T-helper 2 cell treated with Interferon-gamma antibody and Interleukin-4, amounts not matched to agents 5 μg/mL and 100 μg/mL, for 36 hours (primary cell): ENCODE measurements at places on chromosomes 4 and X.

DNA sequence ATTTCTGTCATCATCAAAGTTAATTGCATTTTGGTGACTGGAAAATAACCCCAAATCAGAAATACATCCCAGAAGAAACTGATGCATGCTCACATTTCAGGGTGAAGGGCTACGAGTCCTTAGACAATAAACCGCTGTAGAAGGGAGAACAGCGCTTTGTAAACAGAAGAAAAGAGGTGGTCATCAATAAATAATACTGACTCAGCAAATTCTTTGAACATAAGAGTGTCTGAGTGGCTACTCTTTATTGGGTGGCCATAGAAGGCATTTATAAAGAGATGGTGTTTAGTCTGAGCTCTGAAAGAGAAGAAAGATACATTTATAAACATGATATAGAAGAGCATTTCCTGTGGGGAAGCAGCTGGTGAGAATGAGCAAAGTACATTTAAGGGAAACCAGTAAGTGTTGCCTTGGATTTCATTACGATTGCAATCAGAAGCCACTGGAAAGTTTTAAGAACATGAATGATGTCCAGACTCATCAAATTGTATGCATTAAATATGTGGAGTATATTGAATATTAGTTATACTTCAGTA is 246.9 kb upstream of the GIMD1 start:
- H3K4me1 ChIP-seq: no peaks in the 10 kb centered on the region
- no peaks in the 10 kb centered on the region for H3K36me3 ChIP-seq
- no peaks in the 10 kb centered on the region for H3K27me3 ChIP-seq
- H3K27ac ChIP-seq: no peak overlapping the region
- H3K4me3 ChIP-seq: no peak overlapping the region

DNA sequence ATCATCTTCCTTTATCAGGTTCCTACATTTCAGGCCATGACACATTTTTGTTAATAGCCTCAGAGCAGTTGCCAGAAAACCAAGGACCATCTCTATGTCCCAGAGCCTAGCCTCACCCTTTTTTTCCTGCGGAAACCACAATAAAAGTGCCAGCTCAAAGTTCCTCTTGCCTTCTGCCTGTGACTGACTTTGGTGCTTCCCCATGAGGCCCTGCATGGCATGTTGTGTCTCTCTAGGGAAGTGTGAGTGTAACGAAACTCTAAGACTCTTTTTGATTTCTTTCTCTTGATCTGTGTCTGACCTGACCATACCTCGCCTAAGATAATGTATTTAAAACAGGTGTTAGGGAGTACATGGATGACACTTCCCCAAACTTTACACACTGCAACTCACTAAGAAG is 642.3 kb upstream of the BOD1L1 start:
- H3K27me3 ChIP-seq: no peaks in the 10 kb centered on the region
- DNase-seq: no peak
- no peak overlapping the region for H3K4me3 ChIP-seq
- H3K36me3 ChIP-seq: no peaks in the 10 kb centered on the region

DNA sequence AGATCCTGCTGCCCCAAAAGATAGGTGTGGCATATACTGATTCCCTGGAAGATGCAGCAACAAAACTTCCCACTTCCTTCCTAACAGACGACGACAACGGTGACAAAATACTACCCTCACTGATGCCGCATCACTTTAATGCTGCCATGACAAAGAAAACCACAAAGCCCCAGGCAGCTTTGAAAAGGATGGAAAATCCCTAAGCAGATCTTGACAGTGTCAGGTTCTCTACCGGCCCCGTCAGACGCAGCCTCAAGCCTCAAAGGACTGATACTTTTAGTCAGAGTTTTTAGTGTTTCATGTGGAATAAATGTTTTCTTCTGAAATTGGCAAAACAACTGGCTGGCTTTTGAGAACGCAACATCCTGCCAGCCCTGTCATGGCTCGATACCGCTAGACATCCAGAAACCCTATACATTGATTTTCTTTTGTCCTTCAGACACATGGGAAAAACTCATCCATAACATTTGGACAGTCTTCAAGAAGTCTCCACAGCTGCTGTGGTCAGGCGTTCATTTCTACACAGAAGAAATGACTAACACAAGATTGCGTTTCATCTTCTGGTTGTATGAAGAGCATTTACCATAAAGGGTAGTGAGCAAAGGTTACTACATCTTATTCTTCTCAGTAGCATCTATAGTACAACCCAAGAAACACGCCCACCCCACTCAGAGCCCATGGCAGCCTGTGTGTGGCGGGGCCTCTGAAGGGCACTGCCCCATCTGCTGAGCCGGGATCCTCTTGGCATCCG is 60.1 kb downstream of the GATB start:
- H3K4me1 ChIP-seq: no peaks in the 10 kb centered on the region
- H3K4me3 ChIP-seq: no peak overlapping the region
- H3K27ac ChIP-seq: no peak overlapping the region
- DNase-seq: peak; percentile 21
- no peaks in the 10 kb centered on the region for H3K27me3 ChIP-seq

DNA sequence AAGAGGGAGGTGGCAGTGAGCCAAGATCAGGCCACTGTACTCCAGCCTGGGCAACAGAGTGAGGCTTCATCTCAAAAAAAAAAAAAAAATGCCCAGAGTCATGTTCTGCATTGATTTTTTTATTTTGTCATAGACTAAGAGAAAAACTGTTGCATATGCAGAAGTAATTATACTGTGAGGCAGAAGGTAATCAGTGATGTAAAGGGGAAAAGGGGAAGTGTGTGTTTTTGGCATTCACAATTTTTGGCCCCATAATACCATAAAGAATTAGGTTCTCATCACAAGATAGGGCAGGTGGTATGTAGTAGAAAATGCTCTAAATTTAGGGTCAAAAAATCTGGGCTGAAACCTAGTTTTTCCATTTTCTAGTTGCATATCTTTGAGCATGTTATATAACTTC is 47.3 kb upstream of the GAB1 start:
- H3K4me1 ChIP-seq: no peaks in the 10 kb centered on the region
- H3K4me3 ChIP-seq: no peak overlapping the region
- H3K27me3 ChIP-seq: no peaks in the 10 kb centered on the region
- H3K27ac ChIP-seq: no peak overlapping the region
- no peak for DNase-seq
- no peaks in the 10 kb centered on the region for H3K36me3 ChIP-seq

GRCh38 chr4:117983541-117984365 is 50.5 kb upstream of the NDST3 start:
- H3K27ac ChIP-seq: no peak overlapping the region
- no peak for DNase-seq
- peaks cover 3% of the 10 kb centered on the region for H3K4me1 ChIP-seq
- H3K36me3 ChIP-seq: no peaks in the 10 kb centered on the region
- H3K27me3 ChIP-seq: no peaks in the 10 kb centered on the region

GRCh38 chr4:89538171-89538570 is 230.6 kb upstream of the GPRIN3 start:
- H3K27me3 ChIP-seq: peaks cover 2% of the 10 kb centered on the region
- no peak overlapping the region for H3K27ac ChIP-seq
- H3K36me3 ChIP-seq: no peaks in the 10 kb centered on the region
- DNase-seq: no peak
- no peak overlapping the region for H3K4me3 ChIP-seq

GRCh38 chr4:186260117-186260503 is 5.9 kb upstream of the F11 start:
- peaks cover 2% of the 10 kb centered on the region for H3K27me3 ChIP-seq
- H3K36me3 ChIP-seq: no peaks in the 10 kb centered on the region
- H3K4me3 ChIP-seq: no peak overlapping the region
- no peaks in the 10 kb centered on the region for H3K4me1 ChIP-seq

- no peaks in the 10 kb centered on the region for H3K36me3 ChIP-seq
- no peak overlapping the region for H3K4me3 ChIP-seq
- H3K27ac ChIP-seq: no peak overlapping the region
- DNase-seq: no peak
Measured at GRCh38 chrX:127306262-127306661, 486.7 kb downstream of the PRR32 start.

DNA sequence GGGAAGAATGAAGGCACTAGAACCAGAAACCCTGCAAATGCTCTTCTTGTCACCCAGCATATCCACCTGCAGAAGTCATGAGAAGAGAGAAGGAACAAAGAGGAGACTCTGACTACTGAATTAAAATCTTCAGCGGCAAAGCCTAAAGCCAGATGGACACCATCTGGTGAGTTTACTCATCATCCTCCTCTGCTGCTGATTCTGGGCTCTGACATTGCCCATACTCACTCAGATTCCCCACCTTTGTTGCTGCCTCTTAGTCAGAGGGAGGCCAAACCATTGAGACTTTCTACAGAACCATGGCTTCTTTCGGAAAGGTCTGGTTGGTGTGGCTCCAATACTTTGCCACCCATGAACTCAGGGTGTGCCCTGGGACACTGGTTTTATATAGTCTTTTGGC is 181.7 kb downstream of the AR start:
- no peaks in the 10 kb centered on the region for H3K27me3 ChIP-seq
- no peak for DNase-seq
- H3K4me3 ChIP-seq: no peak overlapping the region

DNA sequence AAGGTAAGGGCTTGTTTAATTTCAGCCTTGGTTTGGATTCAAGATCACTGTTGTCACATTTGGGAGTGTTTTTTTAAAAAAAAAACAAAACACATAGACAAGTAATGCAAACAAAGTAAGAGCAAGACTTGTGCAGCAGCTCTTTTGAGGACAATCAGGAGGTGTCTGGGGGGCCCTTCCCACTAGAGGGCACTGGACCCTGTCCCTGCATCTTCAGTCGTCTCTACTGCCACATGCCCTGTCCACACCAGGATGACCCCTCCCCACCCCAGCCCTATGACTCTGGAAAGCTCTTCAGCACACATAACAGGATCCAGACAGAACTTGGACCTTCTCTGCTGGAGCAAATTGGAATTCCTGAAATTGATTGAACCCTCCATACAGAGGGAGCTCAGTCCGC is 71.0 kb downstream of the USP46 start:
- peaks cover 6% of the 10 kb centered on the region for H3K27me3 ChIP-seq
- peaks cover 3% of the 10 kb centered on the region for H3K36me3 ChIP-seq
- peaks cover 36% of the 10 kb centered on the region for H3K4me1 ChIP-seq

DNA sequence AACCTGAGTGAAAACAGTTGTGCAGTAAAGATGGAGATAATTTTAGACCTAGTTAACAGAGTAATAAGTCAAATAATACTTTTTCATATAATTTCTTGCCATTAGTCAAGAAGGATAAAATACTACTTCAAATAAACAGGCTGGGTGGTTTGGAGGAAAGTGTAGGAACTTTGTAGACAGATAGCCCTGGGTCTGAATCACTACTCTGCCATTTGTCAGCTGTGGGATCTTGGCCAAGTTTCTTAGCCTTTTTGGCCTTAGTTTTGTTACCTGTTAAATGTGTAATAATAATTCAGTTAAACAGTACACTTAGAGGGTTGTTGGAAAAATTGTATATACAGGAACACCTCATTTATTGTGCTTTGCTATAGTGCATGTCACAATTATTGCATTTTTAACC is 163.7 kb downstream of the NPNT start:
- no peaks in the 10 kb centered on the region for H3K4me1 ChIP-seq
- H3K36me3 ChIP-seq: no peaks in the 10 kb centered on the region
- H3K27me3 ChIP-seq: no peaks in the 10 kb centered on the region
- no peak overlapping the region for H3K27ac ChIP-seq

- H3K36me3 ChIP-seq: peaks cover 46% of the 10 kb centered on the region
- no peak for DNase-seq
- H3K4me1 ChIP-seq: peaks cover 6% of the 10 kb centered on the region
- no peak overlapping the region for H3K4me3 ChIP-seq
Measured at GRCh38 chr4:139054791-139055505, 39.4 kb downstream of the NOCT start.

GRCh38 chrX:116142976-116143375 is 27.6 kb upstream of the AGTR2 start:
- no peaks in the 10 kb centered on the region for H3K27me3 ChIP-seq
- H3K4me1 ChIP-seq: no peaks in the 10 kb centered on the region
- no peak for DNase-seq
- H3K27ac ChIP-seq: no peak overlapping the region
- no peaks in the 10 kb centered on the region for H3K36me3 ChIP-seq
- H3K4me3 ChIP-seq: no peak overlapping the region

- no peaks in the 10 kb centered on the region for H3K27me3 ChIP-seq
- peaks cover 32% of the 10 kb centered on the region for H3K4me1 ChIP-seq
- peaks cover 10% of the 10 kb centered on the region for H3K36me3 ChIP-seq
- peak overlapping the region; percentile 87 for H3K4me3 ChIP-seq
- DNase-seq: peak; percentile 16
Measured at GRCh38 chr4:8435656-8436121, 4.8 kb downstream of the ACOX3 start.

DNA sequence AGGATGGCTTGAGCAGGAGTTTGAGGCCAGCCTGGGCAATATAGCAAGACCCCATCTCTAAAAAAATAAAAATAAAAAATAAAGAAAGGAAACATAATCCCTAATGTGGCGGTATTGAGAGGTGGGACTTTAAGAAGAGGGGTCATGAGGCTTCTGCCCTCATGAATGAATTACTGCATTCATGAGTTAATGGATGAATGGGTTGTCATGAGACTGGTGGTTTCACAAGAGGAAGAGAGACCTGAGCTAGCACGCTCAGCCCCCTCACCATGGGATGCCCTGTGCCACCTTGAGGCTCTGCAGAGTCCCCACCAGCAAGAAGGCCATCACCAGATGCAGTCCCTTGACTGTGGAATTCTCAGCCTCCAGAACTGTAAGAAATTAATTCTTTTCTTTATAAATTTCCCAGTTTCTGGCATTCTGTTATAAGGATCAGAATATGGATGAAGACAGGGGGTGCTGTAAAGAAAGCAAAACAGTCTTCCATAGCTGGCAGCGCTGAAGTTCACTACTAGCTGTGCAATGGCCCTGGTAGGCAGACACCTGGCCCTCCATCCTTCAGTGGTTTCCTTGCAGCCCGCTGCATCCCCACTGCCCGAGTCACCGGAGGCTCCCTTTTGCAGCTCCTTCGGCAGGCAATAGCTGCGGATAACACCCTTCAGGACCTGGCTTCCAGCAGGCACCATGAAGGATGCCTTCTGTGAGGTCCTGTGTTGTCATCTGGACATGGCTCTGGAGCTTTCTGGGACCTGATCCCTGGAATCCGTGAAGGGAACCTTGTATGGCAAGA is 44.8 kb upstream of the NSG1 start:
- peaks cover 1% of the 10 kb centered on the region for H3K4me1 ChIP-seq
- peaks cover 2% of the 10 kb centered on the region for H3K36me3 ChIP-seq
- H3K27me3 ChIP-seq: no peaks in the 10 kb centered on the region
- no peak for DNase-seq
- H3K4me3 ChIP-seq: no peak overlapping the region
- H3K27ac ChIP-seq: no peak overlapping the region

GRCh38 chr4:2433609-2434350 is 15.0 kb downstream of the CFAP99 start:
- peaks cover 2% of the 10 kb centered on the region for H3K27me3 ChIP-seq
- H3K36me3 ChIP-seq: no peaks in the 10 kb centered on the region
- H3K27ac ChIP-seq: no peak overlapping the region
- DNase-seq: no peak
- H3K4me3 ChIP-seq: no peak overlapping the region
